ENCODE measurements at places on chromosomes 4 and X. TPM values are rescaled to one million over a fixed set of nuclear protein-coding genes. Genes with fewer than 3 reads are reported as not detected.

AVPR2 gene
- 4.7 TPM for total RNA-seq

PAGE2 gene
- total RNA-seq = not detected

SERTM2 gene
- not detected for total RNA-seq

SMIM31 gene
- total RNA-seq = not detected

GRCh38 chr4:27881705-27882104, 1021.1 kb downstream of the STIM2 start:
- DNase-seq = no peak

DNA sequence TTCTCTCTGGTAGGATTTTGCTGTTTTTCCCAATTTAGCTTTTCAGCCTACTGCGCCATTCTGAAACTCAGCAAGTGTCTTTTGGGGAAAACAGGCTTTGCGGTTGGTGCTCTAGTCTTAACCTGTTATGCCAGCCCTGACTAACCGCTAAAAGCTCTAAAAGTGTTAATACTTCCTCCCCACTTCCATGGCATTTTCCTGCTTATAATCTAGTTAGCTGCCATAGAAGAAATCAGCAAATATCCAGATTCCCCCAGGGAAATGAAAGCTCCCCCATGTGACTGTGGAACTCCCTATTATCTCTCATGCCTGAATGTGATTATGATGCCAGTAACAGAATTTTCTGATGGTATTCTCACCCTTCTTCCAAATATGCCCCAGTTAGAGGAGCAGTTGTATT, 28.7 kb upstream of the GYPA start:
- DNase-seq = no peak

- DNase-seq = no peak
Measured at GRCh38 chr4:1208970-1209704, 36.8 kb upstream of the SPON2 start.

DNA sequence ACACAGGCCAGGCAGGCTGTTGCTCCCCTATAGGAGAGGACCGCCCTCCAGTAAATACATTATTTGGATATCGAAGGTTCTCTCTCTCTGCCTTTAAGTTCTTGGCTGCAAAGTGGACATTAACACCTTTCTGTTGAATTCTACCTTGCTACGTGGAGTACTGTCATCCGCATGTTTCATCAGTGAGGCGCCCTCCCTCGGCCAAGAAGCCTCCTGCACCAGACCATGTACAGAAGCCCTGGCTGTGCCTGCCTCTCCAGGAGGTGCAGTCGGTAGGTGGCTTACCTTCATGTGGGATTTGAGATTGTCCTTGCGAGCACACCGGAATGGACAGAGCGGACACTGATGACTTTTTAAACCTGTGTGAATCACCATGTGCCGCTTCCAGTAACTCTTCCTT, 46.7 kb downstream of the ZNF827 start:
- DNase-seq = no peak

GRCh38 chrX:155968326-155968661, 29.2 kb upstream of the IL9R start:
- DNase-seq = no peak

GRCh38 chr4:136922066-136922465, 610.2 kb downstream of the PCDH18 start:
- no peak for DNase-seq

GRCh38 chrX:18016941-18017340, 155.8 kb upstream of the RAI2 start:
- no peak for DNase-seq

DNA sequence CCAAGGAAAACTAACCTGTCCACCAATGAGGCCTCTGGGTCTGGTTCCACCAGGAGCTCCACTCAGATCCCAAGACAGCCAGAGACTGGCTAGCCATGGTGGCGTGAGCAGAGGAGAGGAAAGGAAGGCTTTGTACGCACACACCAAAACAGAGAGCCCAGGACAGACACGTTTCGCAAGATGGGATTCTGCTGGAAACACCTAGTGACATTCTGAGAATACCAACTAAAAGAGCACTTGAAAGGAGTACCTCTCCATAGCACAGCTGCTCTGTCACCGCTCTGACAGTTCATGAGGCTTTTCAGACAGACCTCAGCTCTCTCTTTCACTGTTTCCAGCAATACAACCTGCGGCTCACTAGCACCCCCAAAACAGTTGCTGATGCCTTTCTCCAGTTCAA, 105.0 kb downstream of the SH3KBP1 start:
- no peak for DNase-seq

DNA sequence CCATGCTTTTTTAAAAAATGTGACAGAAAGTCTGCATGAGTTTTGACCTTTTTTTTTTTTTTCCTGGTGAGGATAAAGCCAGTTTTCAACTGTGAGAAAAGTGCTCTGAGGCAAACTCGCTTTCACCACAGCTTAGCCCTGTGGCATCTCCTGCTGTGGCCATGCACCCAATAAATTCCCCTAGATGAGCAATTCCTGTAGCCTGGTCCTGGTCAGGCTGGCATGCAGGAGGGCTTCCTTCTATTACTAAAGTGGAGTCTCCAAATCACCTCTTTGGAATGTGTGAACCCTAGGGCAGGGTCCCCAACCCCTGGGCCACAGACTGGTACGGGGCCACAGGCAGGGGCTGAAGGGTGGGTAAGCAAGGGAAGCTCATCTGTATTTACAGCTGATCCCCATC, 265.4 kb downstream of the RAPGEF2 start:
- DNase-seq = no peak

DNA sequence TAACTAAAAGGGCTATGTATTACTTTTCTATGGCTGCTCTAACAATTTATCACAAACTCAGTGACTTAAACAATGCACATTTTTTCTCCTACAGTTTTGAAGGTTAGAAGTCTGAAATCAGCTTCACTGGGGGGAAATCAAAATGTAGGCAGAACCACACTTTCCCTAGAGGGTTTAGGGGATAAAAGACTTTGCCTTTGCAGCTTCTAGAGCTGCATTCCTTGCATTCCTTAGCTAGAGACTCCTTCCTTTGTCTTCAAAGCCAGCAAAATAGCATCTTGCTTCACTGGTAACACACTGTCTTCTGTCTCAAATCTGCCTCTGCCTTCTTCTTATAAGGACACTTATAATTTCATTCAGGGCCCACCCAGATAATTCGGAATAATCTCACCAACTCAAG, 152.4 kb upstream of the SPIN4 start:
- DNase-seq = no peak

DNA sequence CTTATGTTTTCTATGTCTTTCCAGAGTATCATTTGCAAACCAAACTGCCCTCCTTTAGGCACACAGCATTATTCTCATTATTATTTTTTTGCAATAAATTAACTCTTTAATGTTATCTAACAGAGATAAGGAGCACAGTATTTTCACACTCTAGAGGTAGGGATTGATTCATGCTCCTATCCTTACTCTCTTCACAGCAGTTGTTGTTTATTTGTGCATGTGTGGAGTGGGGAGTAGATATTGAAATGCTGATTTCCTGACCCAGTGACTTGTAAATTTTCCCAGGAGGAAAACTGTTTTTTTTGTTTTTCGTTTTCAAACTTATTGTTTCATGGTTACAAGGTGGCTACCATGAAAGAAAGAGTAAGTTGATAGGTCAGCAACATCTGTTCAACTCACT, 140.0 kb downstream of the NPFFR2 start:
- no peak for DNase-seq

- no peak for DNase-seq
Measured at GRCh38 chrX:23978491-23978890, 48.5 kb downstream of the KLHL15 start.

- no peak for DNase-seq
Measured at GRCh38 chr4:186260117-186260503, 5.9 kb upstream of the F11 start.

- no peak for DNase-seq
Measured at GRCh38 chr4:153512162-153512852, 46.1 kb downstream of the TMEM131L start.

Data from right atrium auricular region (tissue), 2 donors.